Stimulated activated naive B cell treated with anti-CD40 and anti-IgM and Interleukin-4, amounts not matched to agents 10 μg/mL and 1 μg/mL and 100 μg/mL, for 72 hours (primary cell): ENCODE measurements at places on chromosomes 2 and 18.

DNA sequence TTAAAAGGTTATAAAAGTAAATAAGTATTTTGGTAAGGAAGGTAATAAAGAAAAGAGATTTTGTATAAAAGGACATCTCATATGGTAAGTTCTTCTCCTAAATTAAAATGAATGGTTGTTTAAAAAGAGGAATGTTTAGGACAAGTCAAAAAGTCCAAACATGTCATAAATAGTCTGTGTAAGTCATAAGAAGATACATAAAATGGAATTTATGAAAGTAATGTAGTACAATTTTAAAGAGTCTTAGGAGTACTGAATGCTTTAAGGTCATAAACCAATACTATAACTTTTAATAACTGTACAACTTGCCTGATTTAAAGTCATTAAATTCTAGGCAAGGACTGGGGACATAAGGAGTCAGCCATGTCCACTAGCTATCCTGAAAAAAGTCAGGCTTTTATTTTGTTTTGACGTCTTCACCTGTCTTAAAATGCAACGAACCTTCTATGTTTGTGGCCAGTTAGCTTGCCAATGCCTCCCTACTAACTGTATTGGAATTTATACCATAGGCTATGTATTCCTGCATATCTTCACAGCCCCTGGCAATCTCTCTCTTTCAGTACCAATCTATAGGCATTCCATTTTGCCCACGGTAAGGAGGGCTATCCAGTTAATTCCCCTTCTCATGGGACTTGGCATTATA is 312.3 kb upstream of the LRRTM4 start:
- DNase-seq = no peak

DNA sequence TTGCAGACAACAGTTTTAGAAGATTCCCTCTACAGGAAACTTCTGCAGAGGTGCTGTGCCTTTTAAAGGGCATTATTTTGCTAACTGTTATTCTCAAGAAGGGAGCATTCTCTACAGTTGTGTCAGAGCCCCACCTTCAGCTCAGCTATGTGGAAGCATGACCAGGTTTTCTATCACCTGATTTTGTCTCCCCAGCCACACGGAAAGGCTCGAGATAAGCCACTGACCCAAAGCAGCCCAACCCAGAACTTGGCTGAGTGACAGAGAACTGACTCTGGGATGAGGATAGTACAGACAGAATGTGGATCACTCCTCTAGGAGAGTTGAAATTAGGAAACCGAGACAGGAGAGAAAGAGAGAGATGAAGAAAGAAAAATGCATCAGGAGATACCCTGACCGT is 10.7 kb downstream of the COL4A4 start:
- DNase-seq = no peak

DNA sequence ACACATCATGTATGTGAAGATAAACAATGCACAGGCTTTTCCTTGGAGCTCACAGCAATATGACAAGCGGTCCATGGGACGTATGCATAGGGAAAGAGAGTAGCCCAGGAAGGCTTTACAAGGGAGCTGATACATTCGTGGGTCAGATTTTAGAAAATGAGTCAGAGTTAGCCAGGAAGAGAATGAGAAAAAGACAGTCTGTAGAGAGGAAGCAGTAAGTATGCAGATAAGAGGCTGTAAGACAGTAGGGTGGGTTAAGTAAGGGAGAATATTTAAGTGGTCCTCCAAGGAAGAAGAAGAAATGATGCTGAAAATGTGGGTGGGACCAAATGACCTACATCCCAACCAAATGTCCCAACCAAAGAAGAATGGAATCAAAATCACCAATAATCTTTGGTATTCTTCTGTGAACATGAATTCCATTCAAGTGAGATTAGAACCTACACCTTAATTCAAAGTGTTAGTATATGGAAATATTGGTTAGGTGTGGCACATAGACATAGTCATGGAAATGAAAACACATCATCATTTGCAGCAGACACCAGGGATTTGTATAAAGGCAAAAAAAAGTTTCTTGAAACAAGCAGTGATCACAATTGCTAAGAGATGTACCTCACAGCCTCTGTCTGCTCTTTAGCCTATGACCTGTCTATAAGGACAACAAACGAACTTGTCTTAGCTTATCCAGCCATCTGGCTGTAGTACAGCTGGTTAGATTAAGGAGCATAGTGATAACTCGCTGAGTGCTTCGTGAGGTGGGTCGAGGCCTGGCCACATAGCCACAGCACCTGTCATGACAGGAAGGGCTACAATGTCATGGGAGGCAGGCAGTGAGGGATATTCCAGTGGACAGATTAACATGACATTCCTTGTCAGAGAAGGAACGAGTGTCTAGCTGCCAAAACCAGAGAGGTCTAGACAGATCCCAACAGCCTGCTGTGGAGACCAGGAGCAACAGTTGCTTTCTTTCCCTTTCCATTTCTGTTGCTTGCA is 133.6 kb downstream of the ALK start:
- no peak for DNase-seq

- DNase-seq = no peak
These were observed 589.1 kb upstream of the SLC8A1 start for GRCh38 chr2:41040782-41041520.

DNA sequence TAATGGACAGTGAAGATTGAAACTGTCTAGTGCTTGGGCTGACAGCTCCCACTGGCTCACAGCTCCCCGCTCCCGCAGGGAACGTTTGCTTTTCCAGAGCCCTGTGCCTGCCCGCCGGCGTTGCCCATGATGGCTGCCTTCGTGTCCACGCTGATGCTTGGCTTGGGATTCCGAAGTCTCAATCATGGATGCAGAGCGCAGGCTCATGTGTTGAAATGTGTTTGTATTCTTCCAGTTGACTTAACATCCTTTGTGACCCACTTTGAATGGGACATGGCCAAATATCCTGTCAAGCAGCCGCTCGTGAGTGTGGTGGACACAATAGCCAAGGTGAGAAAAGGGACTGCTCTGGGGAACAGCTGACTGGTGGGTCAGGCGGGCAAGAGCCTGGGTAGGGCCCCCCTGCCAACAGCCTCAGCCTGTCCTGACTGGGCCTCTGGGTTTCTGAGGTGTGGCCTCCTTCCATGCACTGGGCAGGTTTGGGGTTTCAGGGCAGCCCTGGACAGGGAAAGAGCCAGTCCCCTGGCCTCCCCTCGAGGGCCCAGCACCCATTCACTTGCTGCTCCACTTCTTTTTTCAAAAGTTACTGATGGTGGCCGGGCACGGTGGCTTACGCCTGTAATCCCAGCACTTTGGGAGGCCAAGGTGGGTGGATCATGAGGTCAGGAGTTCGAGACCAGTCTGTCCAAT is 42.8 kb downstream of the ATP6V1C2 start:
- DNase-seq = no peak

- DNase-seq = no peak
These were observed 193.5 kb upstream of the EPC2 start for GRCh38 chr2:148451046-148451445.

- no peak for DNase-seq
These were observed 77.2 kb upstream of the TFCP2L1 start for GRCh38 chr2:121362226-121362625.

- no peak for DNase-seq
These were observed 896.1 kb downstream of the NRXN1 start for GRCh38 chr2:50135821-50136220.

GRCh38 chr2:241189093-241189855 is 797 bp downstream of the ANO7 start:
- DNase-seq = no peak

DNA sequence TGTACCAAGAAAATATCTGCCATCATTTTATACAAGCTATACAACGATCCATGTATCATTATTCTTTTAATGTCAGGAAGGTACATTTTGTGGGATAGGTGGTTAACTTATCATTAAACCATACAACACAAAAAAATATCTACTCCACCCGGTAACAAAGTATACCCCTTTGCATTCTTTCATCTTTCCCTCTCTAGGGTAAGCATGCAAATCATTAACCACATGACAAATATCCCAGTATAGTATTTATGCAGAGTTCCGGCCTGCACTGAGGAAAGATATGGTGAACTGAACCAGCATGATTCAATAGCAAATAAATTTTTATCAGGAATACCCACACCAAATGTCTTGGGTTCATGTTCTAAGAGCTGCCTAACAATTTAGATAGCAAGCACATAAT is 22.5 kb upstream of the SULT1C2 start:
- DNase-seq = no peak

DNA sequence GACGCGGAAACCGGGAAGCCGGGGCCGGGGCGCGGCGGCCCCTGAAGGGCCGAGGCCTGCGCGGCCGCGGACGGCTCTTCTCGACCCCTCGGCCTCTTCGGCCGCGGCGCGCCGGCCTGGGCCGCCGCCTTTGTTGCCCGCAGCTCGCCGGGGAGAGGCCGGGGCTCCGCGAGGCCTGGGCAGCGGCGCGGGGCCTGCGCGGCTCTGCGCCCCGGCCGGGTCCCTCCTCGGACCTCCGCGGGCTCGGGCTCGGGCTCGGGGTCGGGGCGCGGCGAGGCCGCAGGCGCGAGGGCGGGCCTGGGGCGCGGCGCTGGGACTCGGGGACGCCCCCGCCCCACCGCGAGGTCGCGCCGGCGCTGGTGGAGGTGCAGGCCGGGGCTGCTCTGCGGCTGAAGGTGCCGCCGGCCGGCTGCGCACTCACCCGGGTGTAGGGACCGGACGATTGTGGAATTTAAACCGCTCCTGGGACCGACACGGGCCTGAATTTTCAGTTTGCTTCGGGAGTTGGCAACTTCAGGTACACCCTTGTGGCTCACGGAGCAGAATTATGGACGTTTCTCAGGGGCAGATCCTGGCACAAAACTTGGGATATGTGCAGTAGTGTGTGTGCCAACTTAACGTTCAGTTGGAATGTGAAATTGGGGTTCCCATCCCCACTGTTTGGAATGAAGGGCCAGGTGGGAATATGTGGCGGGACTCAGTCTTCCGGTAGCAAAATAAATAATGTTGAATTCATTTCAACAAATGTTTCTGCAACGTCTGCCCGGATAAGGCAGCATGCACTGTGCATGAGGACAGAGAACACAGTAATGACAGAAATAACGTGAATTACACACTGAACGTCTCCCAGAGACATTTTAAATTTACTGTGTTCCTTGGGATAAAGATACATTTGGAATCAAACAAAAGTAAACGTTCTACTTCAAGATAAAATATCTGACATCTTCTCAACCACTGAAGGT is 787 bp downstream of the SOCS6 start:
- peak; percentile 23 for DNase-seq

- no peak for DNase-seq
These were observed 203.7 kb downstream of the KLHL29 start for GRCh38 chr2:23588508-23589201.

GRCh38 chr2:27664622-27665363 is 1.1 kb downstream of the SLC4A1AP start:
- no peak for DNase-seq

DNA sequence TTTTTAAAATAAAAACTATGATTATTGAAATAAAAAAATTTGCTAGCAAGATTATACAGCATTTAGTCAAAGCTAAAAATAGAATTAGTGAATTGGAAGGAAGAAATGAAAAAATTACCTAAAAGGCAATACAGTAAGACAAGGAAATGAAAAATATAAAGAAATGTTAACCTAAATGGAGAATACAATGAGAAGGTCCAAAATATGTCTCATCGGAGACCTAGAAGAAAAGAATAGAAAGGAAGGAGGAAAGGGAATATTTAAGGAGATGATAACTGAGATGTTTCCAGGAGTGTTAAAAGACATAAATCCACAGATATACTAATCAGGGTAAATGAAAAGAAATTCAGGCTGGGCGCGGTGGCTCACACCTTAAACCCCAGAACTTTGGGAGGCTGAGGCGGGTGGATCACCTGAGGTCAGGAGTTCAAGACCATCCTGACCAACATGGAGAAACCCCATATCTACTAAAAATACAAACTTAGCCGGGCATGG is 78.9 kb downstream of the AFF3 start:
- no peak for DNase-seq

GRCh38 chr18:26071725-26072124 is 18.7 kb downstream of the SS18 start:
- DNase-seq = no peak

DNA sequence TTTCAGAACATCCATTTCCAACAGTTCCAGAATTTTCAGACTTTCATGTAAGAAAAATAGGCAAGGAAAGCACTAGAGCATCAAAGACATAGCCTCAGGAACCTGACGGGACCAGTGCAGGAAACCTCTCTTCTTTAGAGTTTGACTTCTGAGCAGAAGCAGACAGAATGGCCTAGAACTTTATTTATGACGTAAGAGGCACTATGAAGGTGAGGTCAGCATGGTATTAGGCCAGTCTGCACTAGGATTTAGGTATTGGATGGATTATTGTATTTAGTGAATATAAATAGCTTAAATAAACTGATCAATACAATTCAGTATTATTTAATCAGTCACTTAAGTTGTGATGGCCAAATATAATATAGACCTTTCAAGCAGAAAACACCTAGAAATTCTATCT is 117.6 kb downstream of the CYRIA start:
- DNase-seq = no peak
